ENCODE measurements at places on chromosomes 1 and 21.

GRCh38 chr1:184959626-184960025, 14.7 kb downstream of the NIBAN1 start:
- no peak for DNase-seq

GRCh38 chr1:12488666-12489354, 129.2 kb downstream of the DHRS3 start:
- DNase-seq, result no peak

DNA sequence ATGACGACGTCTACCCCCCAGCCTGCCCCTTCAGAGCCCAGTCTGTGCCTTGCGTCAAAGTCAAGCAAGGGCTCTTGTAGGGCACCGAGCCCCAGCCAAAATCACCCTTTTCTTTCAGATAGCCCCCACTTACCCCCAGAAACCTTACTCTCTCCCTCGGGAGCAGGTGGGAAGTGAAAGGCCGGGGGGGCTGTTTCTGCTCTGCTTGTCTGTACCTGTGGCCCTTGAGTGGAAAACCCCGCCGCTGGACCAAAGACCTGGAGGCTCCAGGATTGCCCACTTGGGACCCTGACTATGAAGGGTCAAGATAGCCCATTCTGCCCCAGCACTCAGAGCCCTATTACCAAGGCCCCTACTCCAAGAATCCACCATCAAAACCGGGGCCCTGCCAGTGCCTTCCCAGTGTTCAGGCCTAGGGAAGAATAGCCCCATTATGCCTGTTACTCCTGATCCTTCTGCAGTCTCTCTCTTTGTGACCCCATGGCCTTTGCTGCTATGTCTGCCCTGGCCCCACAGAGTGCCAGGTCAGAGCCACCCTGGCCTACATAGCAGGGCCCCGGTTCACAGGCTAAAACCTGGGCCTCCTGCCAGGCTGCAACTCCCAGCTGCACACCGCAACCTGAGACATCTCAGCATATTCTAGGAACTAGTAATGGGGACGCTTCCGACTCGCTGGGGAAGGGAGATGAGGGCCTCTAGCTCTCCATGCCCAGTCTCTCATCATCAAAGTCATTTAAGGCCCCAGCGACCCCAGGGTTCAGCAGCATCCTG, 22.2 kb upstream of the HPDL start:
- DNase-seq, result no peak

GRCh38 chr1:166874464-166874863, 1.6 kb downstream of the TADA1 start:
- DNase-seq, result no peak
